Activated naive CD4-positive, alpha-beta T cell (primary cell): ENCODE measurements at places on chromosomes 4 and X.

DNA sequence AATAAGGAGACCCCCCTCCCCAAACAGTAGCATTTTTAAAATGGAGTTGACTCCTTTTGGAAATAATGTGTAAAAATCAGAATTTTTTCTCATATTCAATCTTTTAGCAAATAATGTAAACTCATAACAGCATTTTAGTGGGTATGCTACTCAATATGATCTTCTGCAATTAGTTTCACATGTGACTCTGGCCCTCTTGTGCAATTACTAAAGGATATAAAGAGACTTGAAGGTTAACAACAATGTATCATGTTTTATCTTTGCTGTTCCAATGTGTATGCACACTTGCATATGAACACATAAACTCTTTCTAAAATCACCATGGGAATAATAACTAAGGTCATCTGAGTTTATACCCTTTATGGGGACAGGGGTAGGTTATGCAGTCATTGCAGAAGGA lies 39.9 kb upstream of the RXFP1 start:
- DNase-seq: no peak

DNA sequence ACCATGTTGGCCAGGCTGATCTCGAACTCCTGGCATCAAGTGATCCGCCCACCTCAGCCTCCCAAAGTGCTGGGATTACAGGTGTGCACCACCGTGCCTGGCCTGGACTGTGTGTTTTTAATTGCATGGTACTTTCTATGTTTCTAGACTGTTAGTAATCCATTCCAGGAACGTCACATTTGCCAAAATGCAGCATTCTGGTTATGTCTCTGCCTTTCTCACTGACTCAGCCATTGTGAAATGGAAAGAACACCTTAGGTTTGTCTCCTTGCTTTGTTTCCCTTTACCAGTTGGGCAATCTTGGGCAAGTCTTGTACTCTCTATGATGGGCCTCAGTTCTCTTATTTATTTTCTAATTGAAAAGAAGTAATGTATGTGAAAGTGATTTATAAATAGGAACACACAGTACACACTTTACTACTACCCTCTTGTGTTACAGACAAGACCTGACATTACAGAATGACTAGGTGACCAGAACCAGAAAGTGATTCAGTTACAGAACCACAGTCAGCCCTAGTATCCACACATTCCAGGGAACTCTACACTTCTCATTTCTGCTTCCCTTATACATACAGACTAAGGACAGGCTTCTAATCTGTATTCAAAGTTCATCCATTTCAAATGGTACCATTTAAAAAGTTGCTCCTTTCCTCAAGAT lies 187.1 kb downstream of the MGST2 start:
- DNase-seq: no peak

GRCh38 chrX:10926404-10926803 lies 184.7 kb upstream of the HCCS start:
- no peak for DNase-seq

DNA sequence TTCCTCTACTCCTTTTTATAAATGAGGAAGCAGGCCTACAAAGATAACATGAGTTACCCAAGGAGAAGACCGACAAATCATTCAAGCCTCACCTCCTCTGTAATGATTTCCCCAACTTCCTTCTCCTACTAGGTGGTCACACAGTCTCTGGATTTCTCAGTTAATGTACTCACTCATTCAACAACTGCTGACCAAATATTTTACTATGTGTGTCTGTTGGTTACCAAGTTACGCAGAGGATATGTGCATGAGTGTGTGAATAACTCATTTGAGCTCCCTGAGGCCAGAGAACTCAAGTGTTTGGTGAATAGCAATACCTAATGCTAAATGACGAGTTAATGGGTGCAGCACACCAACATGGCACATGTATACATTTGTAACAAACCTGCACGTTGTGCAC lies 10.4 kb downstream of the CASK start:
- no peak for DNase-seq

- no peak for DNase-seq
Measured at GRCh38 chr4:27149541-27150212, 289.0 kb downstream of the STIM2 start.

DNA sequence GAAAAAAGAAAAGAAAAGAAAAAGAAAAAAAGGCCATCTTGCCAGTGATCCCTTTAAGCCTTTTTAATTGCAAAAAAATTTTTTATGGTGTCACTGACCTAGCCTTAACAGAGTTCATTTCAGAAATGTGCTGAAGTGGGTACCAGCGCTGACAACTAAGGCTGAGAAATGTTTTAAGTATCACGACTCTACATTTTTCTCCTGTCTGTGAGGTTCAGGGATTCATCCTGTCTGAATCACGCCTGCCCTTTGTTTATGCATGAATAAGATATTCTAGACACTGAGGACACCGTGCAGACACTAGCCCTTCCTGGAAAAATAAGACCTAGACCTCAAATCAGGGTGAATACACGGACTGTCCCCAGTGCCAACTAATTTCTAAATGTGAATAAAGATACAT lies 154.4 kb upstream of the NOCT start:
- DNase-seq: no peak

DNA sequence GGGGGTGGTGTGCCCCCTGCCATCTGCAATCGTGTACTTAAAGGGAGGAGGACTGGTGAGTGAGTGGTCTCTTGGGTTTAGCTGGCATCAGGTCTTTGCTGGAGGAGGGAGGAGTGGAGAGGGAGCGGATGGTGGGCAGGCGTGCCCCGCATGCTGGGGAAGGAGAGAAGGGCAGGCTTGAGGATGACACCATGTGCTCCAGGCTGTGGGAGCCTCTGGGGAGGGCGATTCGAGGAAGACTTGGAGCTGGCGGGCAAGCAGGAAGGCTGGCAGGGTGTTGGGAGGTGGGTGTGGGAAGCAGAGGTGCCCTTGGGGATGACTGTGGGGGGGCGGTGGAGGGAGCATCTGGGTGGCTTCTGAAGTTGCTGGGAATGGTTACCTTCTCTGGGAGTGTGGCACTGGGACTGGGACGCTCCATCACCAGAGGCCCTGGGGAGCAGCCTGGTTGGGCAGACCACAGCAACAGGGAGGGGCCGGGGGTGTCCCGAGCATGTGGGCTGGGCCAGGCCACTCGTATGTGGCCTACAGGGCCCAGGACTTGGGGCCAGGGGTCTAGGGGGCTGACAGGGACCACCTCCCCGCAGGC lies 30.8 kb upstream of the AFAP1 start:
- DNase-seq: no peak
